Kasumi-1 (cell line): ENCODE measurements at places on chromosomes 12 and 14.
A peak's percentile ranks its signal among the peaks of the same experiment; 100 is the strongest.

DNA sequence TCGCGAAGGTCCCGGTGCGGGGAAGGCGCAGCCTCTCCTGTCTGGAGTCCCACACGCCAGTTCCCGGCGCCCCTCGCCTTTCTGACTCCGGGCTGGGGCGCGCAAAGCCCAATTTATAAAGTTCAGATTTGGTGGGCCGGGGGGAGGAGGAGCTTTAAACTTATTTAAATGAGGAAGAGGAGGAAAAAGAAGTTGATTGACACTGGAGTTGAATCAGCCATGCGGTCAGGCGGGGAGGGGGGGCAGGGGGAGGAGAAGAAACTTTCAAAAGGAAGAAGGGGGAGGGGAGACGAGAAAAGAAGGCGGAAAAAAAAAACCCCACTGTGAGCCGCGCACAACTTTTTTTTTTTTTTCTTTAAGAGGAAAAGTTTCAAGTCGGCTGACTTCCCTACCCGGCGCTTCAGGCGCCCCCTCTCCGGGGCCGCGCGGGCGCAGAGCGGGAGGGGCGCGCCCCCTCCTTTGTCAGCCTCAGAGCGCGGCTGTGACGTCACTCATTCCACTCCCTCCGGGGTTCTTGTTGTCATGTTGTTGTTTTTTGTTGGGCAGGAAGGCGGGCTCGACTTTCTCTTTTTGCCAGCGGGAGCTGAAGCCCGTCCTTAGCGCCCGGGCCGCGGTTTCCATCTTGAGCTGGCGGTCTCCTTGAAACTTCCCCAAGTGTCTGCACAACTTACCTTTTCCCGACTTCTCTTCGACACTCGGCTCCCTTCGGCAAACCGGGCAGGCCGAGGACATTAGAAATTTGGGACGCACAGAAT lies at the start of gene ZFP36L1:
Gene ZFP36L1 (minus strand): TSS at position 89 of the 755 bp plus-strand sequence. CDS start 129 bp downstream, outside the sequence.
- peak; percentile 82 for DNase-seq

GRCh38 chr12:21353487-21353886 lies 18.8 kb upstream of the SLCO1A2 start:
- no peak for DNase-seq

- no peak for DNase-seq
These were observed 51.3 kb downstream of the WBP11 start for GRCh38 chr12:14751986-14752385.

- DNase-seq = no peak
These were observed 94.0 kb upstream of the FAR2 start for GRCh38 chr12:29054858-29055663.

GRCh38 chr14:22388669-22389595 lies 200.1 kb downstream of the DAD1 start:
- no peak for DNase-seq

DNA sequence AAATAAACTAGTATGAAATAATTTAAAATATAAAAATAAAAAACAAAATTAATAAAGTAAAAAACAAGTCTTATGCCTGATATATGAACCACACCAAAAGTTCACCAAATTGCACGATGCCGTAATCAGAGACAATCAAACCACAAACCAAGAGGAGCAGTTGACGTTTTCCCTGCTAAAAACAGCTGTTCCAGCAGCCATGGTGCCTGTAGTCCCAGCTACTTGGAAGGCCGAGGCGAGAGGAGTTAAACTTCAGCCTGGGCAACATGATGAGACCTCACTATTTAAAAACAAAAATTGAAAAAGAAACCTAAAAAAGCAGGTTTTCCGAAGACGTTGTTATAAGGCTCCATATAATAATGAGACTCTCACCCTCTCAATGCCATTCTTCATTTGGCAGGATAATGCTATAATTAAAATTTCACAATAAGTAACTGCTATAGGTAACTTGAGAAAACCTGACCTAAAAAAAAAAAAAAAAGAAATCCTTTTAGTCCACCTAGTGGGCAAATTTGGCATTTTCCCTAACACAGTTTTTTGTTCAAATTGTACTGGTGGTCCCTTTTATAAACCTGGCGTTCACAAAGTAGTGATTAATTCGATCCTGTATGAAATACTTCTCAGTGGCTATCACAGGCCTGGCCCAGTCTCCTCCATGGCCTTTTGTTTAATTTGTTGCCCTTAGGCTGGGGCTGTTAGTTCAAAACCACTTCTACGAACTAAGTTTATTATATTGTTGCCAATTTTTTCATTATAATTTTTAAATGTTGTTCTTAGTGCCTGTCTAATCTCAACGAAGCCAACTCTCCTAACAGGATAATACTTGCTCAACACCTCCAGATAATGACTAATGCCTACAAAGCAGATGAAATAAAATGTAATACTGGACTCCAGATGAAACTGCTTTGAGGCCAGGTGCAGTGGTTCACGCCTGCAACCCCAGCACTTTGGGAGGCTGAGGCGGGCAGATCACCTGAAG lies 62.1 kb downstream of the TNFAIP2 start:
- peak; percentile 3 for DNase-seq

DNA sequence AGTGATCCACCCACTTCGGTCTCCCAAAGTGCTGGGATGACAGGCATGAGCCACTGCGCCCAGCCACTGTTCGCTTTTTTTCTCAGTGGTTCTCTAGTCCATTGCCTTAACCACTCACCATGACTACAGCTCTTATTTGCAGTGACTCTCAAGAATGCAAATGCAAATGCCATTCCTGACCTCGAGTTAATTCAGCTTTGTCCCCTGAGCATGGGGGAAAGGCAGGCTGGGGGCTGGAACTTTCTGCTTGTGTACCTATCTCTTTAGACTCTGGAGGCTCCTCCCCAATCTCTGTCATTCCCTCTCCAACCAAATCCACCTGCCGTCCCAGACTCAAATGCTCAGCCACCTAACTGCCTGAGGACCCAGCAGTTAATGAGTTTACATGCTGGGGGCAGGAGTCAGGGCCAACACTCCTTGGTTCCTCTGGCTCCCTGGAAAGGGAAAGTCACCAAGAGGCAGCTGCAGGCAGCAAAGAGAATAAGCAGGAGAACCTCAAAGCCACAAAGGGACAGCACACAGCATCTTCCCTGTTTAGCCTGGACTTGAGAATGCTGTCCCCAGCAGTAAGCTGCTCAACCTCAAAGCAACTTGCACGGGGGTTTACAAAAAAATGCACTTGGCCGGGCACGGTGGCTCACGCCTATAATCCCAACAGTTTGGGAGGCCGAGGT lies 5.3 kb upstream of the HNF1A start:
- DNase-seq = no peak

DNA sequence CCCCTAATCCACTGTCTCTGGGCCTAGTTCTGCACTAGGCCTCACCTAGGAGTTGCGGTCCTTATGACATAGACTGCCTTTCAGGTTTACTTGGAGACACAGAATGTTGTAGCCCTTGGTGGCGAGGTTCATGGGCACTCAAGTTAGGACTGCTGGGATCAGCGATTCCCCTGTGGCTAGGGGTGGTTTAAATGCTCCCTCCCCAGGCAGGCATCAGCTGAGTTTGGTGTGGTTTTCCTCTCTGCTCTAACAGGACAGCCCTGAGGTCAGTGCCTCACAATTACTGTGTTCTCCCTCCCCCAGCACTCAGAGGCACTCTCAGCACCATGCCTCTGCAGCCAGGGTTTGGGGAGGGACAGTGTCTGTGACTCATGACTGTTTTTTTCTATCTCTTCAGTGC lies 22.2 kb upstream of the RDH16 start:
- no peak for DNase-seq

GRCh38 chr12:614411-614970 lies 48.8 kb downstream of the NINJ2 start:
- DNase-seq = peak; percentile 11

DNA sequence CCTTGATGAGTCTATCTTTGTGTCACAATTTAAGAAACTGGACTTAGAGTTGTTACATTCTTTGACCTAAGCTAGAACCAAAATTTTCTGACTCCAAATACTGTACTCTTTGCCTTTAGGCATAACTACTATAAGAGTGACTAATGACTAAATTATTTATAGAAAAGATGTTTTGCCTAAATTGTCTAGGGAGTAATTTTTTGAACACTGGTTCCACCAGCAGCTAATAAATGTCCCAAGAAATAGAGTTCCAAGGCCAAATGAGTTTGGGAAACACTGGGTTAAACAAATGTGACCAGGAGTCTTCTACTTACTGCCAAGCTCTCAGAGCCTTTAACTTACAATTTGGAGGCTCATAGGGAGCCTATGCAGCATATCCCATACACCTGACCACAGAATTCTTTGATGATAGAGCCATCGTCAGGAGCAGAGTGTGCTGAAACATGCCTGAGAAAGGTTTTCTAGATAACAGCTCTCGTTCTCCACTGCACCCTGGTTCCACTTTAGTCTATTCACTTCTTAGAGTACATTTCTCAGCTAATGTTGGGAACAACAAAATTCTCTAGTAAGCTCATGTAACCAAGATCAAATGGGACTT lies 215.9 kb upstream of the HMGA2 start:
- no peak for DNase-seq

GRCh38 chr14:75049136-75049535 lies 2.1 kb downstream of the MLH3 start:
- no peak for DNase-seq

DNA sequence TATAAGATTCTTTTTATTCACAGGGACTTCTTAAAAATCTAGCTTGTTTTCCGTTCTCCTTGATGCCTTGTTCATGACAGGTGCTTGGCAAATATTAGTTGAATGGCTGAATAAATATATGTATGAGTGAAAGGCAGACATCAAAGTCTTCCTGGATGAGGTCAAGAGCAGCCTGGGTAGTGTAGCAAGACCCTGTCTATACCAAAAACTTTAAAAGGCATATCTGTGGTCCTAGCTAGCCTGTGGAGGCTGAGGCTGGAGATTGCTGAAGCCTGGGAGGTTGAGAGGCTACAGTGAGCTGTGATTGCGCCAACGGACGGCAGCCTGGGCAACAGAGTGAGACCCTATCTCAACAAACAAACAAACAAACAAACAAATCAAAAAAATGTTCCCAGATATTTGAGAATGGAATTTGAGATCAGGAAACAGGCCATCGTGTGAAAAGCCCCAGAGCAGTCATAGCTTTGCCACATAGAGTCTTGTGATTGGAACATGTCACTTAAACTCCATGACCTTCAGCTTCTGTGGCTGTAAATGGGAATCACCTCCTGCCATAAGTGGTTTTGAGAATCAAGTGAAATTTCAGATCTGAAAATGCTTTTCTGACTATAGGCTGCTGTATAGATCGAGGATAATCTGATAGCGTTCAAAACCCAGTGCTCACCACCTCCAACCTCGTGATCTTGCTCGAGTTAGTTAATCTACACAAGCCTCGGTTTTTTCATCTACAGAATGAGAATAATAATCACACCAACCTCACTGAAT lies 64.3 kb downstream of the ZFP36L1 start:
- DNase-seq = no peak

DNA sequence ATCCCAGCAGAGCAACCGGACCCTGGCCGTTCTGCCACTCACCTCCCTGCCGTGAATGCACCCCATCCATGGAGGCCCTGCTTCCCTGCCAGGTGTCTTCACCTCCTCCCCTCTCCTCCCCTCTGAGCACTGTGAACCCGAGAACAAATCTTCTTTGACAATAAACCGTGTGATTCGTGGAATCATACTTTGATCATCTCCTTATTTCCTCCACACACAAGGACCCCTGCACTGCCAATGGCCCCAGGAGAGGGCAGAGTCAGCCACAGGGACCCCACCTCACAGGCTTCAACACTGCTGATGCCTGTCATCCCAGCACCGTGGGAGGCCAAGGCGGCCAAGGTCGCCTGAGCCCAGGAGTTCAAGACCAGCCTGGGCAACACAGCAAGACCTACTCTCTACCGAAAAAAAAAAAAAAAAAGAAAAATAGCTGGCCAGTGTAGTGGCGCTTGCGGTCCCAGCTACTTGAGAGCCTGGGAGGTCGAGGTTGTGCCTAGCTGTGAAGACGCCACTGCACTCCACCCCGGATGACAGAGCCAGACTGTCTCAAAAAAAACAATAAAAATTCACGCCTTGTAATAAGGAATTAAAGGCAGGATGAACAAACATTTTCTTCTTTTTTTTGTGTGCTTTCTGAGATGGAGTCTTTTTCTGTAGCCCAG lies 1.1 kb downstream of the XRCC3 start:
- no peak for DNase-seq
